ENCODE measurements at places on chromosomes 6 and 20.
A peak's percentile ranks its signal among the peaks of the same experiment; 100 is the strongest.

DNA sequence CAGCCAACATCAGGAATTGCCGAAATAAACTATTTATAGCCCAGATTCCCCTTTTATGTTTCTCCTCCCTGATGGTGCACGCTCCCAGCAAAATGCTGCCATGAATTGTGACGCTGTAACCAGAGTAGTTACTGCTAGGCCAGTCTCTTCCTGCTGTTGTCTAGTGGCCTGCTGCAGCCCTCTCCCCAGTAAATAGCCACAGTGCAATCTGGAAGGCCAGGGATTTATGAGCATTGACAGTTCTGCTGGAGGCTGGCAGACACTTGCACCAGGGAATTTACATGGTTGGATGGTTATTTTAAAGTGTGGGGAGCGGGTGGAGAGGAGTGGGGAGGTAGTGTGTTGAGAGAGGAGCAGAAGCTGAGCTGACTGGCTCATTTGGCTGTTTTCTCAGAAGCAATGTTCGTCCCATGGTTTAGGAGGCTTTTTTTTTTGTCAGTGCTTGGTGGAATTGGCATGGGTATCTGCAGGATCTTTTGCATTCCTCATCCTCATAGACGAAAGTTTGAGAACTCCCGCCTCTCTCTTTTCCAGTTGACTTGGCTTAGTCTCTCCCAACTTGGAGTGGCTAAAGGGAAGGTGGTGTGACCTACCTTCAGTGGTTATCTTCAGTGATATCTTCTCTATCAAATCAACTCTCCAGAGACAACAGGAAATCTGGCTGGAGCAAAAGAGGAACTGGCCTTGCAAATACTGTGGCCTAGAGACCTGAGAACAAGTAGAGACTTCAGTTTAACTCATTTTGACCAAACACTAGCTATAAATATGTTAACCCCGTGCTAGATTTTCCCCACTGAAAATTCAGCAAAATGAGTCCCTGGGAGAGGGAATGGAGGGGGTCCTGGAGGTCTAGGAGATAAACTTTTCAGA lies 99.3 kb upstream of the VSTM2L start:
- peak; percentile 59 for DNase-seq

DNA sequence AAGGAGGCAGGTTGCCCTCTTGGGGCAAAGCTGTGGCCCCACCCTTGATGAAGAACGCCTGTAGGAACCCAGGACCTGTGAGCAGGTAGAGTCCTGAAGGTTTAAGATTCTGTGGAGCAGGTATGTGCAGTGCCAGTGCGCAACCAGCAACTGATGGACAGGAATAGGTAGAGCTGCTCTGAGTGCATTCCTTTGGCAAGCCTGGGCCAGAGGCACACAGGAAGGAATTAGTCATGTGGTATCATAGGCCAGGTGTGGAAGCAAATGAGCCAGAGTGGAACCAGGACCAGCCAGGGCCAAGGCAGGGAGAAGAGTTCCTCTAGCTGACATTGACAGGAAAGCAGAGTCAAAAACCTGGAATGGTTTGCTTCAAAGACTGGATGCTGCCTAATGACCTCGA lies 1.4 kb upstream of the KHDC1 start:
- no peak for DNase-seq

DNA sequence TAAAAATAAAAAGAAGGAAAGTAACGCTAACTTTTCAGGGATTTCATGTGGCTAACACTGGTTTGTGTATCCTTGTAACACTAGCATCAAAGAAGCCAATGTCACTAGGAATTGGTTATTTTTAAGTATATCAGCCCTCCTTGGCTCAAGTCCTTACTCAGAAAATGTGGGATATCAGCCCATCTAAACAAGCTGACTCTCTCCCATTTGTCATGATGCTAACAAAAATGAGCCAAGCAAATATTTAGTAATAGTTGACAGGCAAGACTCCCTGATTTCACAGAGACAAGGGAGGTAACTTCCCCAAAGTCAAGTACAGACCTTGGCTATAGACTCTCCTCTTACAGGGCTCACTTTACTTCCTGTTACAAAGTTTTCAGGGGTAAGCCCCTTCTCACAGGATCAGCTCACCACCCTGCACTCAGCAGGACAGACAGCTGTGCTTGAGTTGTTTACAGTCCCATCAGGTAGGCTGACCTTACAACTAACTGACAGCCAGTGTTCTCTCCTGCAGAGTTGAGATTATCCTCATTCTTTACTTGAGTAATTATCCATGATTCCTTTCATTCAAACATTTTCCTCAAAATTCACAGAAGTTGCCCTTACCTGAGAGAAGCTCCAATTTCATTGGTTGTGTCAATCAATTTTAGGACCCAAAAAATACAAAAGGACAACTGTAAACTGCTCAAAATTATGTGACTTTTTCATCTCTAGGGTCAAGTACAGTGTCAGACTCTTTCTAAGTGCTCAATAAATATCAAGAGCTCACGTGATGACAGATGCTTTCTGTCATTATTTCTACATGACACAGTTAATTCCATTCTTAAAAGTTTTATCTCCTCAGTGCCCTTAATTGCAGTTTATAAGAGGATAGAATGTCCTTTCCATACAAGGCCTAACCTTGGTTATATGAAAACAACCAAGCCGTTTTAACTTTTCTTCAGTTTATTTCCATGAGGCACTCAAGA lies 38.1 kb upstream of the BMP5 start:
- peak; percentile 56 for DNase-seq

DNA sequence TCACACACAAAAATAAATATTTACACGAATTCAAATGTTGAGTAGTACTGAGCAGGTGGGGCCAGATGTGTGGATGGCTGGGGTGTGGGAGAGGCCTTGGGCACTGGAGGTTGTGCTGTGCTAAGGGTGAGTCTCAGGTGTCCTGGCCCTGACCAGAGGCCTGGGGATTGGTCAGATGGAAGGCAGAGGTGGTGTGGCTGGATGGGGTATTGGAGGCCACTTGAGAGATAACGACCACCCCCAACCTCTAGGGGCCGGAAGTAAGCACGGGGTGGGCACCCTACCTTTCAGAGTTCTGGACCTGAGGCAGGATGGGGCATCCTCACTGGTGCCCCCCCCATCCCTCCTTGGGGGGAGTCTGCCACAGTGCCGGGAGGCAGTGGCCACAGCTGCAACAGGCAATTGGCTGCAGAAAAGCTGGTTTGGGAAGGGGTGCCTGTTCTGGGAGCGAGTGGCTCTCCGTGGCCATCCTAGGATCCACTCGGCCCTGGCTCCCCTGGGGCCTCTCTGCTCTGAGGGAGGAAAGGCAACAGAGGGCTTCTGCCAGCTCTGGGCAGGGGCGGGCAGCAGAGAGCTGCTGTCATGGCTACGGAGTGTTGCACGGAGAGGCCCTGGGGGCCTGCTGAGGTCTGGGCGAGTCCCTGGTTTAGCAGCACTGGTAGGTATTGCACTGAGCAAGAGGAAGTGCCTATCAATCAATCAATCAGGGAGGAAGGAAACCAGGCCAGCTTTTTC lies 87.6 kb downstream of the ASXL1 start:
- no peak for DNase-seq

GRCh38 chr20:52622081-52622480 lies 350.1 kb upstream of the TSHZ2 start:
- DNase-seq: no peak

Data from Kasumi-1 (cell line).